ENCODE measurements at places on chromosomes 3 and 15. TPM values are rescaled to one million over a fixed set of nuclear protein-coding genes. Genes with fewer than 3 reads are reported as not detected.

GUCA1C gene
- total RNA-seq, result not detected

MITF gene
- total RNA-seq, result 4.4 TPM

CPB1 gene
- total RNA-seq, result not detected

TSEN2 gene
- 33.4 TPM for total RNA-seq

NTRK3 gene
- total RNA-seq, result 65.7 TPM
